BE2C (cell line): ENCODE measurements at places on chromosomes 3 and 15.

- DNase-seq, result no peak
Measured at GRCh38 chr3:181719991-181720680, 8.4 kb downstream of the SOX2 start.

GRCh38 chr3:174425422-174425821, 433.7 kb upstream of the NAALADL2 start:
- no peak for DNase-seq

DNA sequence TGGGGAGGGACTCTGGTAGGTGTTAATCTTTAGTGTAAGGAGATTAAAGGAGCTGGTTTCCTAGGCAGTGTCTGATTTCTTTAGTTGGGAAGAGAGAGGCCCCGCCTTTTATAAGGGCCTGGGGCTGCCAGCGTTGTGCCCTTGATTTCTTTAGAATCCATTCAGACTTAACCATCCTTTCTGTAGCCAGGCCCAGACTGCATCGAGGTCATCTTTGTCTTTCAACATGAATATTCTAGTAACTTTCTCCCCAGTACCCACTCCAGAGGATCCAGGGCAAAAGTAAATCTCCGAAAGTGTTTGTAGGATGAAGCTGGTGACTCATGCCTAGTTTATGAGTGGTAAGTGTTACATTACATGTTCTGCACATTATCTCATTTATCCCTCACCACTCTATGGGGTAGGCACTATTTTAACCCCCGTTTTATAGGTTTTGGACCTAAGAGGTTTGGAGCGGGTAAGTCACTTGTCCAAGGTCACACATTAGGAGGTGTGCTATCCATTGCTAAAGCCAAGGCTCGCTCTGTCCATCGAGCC, 11.8 kb upstream of the USP3 start:
- DNase-seq, result no peak

GRCh38 chr3:194466761-194467356, 19.9 kb downstream of the ATP13A3 start:
- no peak for DNase-seq

GRCh38 chr3:186099178-186099577, 9.7 kb downstream of the ETV5 start:
- peak; percentile 80 for DNase-seq
